T-helper 9 cell (primary cell): ENCODE measurements at places on chromosomes 2 and 18.

DNA sequence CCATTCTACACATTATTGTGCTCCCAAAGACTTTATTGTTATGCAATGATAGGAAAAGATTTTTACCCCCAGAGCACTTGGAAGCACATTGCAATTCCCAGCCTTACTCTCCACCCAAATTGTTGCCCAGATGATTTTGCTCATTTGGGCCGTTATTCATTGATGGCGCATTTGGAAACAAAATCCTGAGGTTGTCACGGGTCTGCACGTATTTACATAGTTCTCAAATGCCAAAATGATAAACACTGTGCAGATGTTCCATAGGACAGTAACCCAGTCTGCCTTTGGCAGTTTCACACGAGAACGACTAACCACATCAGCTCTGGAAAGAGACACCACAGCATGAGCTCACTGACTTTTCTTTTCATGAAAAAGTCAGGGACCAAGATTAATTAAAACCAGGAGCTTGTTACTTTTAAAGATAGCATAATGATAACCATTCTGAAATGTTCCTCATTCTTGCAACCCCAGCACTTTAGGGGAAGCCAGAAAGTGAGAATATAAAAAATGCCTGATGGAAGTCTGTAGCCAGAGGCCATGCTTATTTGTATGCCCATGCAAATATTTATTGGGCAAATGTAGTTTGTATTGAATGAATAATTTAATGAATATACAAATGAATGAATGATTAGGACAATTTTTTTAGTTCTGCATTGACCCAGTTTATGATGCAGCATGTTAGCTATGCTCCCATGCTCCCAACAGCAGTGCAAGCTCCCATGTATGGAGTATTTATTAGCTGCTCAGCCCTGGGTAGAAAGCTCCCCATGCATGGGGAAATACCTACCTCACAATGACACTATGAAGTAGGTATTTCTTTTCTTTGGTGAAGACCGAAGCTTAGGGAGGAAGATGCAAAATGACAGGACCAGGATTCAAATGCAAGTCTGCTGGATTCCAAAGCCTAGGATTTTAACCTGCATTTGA is 84.6 kb downstream of the MAIP1 start:
- no peak for DNase-seq

- DNase-seq = no peak
Observed at GRCh38 chr2:38268691-38269327, 108.3 kb downstream of the ATL2 start.

- no peak for DNase-seq
Observed at GRCh38 chr2:240344904-240345303, 90.6 kb upstream of the GPC1 start.

DNA sequence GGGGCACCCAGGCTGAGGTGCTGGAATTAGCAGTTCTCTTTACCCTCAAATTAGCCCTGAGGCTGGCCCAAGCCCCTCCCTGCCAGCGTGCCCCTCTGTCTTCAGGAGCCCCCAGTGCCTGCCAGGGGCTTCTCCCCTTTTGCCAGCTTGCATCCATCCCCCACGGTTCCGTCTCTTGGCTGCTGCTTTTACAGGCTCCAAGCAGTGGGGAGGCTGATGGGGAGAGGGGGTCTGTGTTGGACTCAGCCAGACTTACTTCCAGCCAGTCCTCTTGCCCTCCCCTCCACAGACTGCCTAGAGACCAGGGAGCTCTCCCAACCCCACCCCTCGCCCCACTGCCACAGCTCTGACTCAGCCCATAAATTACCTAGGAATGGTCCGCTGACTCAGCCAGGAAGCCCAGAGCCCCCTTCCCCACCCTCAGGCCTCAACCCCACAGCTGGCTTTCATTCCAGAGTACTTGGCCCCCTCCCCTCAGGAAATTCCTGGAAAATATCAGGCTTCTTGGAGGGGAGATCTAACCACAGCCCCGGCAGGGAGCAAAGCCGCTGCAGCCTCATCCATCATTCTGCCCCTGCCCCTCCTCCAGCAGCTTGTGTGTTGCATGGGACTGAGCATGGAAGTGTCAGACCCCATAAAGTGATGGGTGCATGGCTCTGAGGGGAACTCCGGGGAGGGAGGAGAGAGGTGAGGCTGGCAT is 184.6 kb downstream of the ZFP36L2 start:
- DNase-seq = no peak

GRCh38 chr2:211176514-211177141 is 620.2 kb downstream of the CPS1 start:
- no peak for DNase-seq

DNA sequence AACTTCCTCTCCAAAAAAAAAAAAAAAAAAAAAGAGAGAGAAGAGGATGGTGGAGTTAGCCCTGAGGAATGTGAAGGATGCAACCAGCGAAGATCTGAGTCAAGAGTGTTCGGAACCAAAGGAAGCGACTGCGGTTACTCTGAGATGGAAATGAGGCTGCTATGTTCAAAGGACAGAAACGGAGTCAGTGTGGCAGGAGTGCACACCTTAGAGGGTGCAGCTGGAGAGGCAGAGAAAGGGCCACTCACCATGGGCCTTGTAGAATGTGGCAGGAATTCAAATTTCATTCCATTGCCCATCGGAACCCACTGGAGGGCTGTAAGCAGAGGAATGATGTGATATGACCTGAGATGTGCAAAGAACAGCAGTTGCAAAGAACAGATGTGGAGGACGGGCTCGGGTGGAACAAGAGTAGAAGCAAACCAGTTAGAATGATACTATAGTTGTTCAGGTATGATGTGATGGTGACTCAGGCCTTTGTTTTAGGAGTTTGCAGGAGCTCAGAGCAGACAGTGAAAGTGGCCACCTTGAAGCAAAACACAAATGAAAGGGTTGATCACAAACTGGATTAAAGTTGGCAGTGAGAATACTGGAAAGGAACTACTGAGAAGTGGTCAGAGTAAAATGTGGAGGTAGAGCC is 22.6 kb downstream of the ITGA6 start:
- DNase-seq = no peak

- DNase-seq = no peak
Observed at GRCh38 chr2:95077861-95078603, 43.6 kb downstream of the MRPS5 start.

DNA sequence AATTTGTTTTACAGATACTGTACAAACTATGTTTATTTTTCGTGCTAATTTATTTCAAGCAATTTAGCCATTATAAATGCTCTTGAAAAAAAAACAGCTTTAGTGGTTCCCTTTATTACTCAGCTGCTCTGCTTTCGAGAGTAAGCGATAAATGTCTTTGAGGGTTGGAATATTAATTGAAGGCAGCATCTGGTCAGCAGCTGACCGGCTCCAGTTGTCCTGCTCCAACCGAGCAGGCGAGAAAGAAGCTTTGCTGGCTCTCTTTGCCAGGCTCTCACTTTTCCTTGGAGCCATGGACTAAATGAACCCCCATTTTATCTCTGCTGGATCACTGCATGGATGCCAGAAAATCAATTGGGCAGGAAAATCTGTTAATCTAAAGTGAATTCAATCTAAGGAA is 147.4 kb downstream of the LNPK start:
- no peak for DNase-seq

DNA sequence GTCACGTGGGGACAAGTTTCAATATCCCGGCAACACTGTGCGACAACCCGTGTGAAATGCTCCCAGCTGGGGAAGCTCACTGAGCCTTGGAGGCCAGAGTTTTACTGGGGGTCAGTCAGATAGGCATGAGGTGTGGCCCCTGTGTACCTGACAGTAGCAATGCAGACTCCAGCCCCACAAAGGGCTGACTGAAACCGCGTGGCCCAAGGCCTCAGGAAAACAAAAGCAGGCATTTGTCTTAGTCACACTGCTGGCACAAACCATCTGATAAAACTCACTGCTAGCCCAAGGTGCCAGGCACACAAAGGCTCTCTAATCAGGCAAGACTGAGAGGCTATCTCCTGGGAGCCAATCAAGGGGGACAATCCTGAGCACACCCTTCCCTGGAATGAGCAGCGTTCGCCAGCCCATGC is 786.6 kb upstream of the RAB6C start:
- DNase-seq = no peak

GRCh38 chr2:113105047-113105785 is 22.2 kb upstream of the IL1RN start:
- no peak for DNase-seq

DNA sequence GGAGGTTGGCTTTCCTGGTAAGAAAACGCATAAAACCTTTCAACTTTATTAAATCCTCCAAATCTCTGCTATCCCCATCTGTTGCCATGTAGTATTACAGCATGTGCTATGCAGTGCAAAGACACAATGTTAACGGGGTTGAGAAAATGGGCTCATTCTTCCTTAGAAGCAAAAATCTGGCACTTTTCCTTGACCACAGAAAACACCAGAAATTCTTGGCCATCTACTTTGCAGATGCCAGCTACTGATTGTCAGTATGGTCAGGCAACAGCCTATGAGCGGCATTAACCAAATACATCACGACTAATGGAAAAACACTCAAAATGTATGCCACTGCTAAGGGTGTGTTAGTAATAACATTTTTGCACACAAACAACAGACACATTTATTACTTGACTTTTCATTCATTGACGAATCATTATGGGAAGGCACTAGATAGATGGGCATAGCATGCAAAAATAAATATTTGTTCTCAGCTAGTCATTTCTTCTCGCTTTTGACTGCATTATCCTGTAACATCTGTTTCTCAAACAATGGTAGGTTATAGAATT is 65.2 kb upstream of the CRIM1 start:
- no peak for DNase-seq

- no peak for DNase-seq
Observed at GRCh38 chr18:79826966-79827365, 29.2 kb downstream of the KCNG2 start.

DNA sequence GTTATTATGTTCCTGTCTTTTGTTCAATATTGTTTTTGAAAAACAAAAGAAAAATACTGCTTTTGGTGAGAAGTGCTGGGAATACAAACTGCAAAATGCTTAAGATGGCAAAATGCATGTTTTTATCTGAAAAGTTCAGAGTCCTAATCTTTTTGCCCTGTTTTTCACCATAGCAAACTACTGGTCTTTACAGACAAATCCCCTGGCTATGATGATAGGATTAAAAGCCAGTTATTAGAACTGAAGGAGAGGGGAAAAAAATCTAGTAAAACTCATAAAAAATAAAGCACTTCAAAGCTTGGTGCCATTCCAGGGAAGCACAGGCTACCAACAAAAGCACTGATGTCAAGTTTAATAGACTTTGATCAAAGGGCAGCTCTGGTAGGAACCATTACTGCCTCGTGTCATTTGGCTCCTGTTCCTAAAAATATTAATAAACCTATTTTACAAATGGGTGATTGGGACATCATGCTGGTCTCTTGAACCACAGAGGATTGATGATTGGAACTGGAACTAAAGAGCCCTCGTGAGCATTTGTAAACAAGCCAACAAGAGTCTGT is 194.7 kb downstream of the RAB3GAP1 start:
- no peak for DNase-seq

- DNase-seq = no peak
Observed at GRCh38 chr18:10010611-10011015, 96.8 kb downstream of the VAPA start.

GRCh38 chr2:174120346-174120745 is 128.0 kb downstream of the OLA1 start:
- no peak for DNase-seq
